ENCODE measurements at places on chromosomes 4 and X.

DNA sequence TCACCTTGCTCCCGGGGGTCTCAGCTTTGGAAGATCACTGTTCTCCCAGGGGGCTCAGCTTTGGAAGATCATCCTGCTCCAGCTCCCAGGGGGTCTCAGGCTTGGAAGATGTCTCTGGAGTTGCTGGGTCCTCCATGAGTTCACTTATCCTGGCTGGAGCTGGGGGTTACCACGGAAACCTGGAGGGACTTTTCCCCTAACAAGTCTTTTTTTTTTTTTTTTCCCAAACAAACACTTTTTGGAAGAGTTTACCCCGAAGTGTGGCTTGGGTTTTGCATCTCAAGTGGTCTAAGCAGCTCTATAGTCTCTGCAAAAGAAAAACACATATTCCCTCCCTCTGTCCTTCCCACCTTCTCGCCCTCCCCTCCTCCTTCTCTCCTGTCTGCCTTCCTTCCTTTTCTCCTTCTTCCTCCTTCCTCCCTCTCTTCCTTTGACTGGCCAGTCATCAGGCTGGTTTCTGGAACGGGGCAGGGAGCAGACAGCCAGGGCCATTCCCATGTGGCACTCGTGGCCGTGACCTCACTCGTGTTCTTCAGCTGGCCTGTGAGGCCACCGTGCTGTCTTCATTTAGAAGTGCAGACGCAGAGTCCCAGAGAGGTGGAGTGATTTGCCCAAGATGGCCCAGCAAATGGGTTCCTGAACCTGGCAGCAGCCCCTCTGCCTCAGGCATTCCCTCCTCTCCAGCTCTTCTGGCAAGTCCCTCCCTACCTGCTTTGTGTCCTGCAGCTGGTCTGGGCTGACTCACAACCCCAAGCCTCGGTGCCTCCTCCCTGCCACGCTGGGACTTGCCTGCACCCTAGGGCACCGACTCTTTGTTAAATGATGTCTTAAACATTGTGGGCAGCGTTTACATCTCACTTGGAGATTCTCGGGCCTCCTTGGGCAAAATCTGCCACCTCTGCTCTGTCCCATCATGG lies 25.9 kb upstream of the HMX1 start:
- DNase-seq = no peak

DNA sequence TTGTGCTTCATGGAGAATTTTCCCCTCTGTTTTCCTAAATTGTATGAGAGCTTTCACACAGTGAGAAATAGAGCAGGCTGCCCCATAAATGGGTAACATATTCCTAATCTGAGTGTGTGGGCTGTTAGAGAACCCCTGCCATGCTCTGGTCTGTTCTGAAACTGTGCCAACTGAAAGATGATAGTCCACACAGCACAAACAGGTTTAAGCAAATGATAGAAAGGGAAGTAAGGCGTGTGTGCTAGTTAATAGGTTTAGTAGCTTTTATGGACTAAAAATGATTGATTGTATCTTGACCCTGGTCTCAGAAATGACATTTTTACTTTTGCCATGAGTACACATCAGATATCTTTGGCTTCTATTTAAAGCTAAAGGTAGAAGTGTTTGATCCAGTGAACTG lies 106.2 kb downstream of the PRRG1 start:
- no peak for DNase-seq

DNA sequence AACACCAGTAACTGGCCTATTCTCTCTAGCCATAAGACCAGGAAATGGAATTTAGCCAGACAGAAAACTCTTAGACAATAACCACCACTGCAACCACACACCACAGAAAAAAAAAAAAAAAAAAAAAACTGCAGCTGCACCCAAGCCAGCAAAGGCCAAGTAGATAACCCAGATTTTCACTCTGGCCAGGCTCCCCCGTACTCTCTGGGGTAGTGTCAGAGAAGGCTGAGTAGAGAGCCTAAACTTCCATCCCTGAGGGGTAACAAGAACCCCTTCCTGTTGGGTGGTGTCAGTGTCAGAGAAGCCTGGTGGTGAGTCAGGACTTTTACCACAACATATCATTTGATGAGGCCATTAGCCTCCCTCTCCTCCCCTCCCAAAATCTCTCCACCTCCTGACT lies 5.6 kb upstream of the DLG3 start:
- no peak for DNase-seq

GRCh38 chr4:16253127-16253960 lies 27.1 kb upstream of the TAPT1 start:
- no peak for DNase-seq

- no peak for DNase-seq
Measured at GRCh38 chrX:130144509-130144908, 21.1 kb downstream of the AIFM1 start.

- DNase-seq = peak; percentile 48
Measured at GRCh38 chr4:186191200-186192065, at the start of gene CYP4V2. CYP4V2 (plus strand) TSS chr4:186191567; CDS start chr4:186191824, 257 bp downstream.

GRCh38 chr4:89049853-89050252 lies 7.1 kb downstream of the FAM13A start:
- no peak for DNase-seq

DNA sequence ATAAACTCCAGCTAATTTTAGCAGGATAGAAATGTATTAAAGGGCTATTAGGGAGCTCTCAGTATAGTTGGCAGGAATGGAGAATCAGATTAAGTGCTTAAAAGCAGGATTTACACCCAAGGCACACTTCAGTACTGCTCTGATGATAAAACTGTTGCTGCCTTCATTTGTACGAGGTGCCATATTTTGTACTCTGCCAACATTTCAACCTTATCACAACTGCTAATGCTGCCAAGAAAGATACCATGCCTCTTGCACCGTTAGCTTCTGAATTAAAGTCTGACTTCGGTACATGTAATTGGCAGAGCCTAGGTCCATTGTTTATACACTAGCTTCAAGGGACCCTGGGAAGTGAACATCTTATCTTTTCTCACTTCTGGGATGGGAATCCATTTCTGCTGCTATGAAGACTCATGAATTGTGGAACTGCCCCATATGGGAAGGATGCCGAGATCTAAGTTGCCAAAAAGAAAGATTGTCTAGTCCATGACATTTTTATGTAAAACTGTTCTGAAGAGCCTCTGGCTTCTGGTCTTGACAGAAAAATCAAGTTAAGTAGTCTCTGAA lies 624.0 kb upstream of the IGFBP7 start:
- no peak for DNase-seq

DNA sequence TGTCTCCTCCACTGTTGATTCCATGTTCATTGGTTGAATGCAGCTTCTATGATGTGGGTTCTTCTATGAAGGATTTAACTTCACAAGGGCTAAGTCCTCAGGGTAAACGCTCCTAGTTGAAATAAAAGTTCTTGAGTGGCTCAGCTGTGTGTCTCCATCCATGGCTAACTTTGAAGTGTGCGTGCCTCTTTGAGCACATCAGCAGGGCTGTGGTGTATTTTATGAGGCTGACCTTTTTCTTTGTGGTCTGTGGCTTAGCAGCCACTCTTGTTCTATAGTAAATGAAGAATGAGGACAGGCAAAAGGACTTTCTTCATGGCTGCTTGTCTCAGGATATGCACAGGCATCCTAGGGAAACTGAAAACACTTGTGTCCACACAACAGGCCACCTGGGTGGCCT lies 88.5 kb downstream of the KIT start:
- no peak for DNase-seq

DNA sequence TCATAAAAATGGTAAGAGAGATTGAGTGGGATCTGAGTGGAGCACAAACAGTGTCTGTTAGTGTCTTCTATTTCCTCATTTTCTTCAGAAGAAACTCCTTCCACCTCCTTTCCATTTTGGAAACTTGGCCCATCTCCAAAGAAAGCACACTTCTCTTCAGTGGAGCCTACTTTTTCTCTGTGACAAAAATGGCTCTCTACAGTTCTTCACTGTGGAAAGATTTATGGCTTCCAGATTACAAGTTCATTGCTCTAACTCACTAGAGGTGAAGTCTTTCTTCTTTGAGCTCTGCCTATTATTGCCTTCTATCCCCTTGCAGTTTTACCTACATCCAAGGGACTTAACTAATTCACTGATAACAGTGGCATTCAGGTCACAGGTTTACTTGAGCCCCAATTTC lies 325.8 kb downstream of the ANTXR2 start:
- DNase-seq = no peak

GRCh38 chr4:52984462-52984881 lies 122.4 kb downstream of the RASL11B start:
- DNase-seq = no peak

- DNase-seq = no peak
Measured at GRCh38 chrX:148610328-148610698, 109.9 kb downstream of the AFF2 start.

DNA sequence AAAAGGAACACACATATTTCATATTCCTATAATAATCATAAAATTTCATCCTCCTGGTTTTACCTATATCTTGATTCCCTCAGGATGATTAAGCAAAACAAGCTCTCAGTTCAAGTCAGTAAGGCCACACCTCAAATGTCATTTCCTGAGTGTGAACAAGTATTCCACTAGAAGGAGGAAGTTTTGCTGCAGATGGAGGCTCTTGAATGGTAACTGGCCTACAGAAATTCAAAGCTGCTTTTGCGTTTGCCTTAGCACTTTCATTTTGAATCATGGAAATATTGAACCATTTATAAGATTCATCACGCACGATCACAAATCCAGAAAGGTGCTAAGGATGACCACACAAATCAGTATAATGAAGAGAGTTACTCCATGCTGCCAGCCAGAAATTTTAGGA lies 254.4 kb upstream of the CXXC4 start:
- no peak for DNase-seq

DNA sequence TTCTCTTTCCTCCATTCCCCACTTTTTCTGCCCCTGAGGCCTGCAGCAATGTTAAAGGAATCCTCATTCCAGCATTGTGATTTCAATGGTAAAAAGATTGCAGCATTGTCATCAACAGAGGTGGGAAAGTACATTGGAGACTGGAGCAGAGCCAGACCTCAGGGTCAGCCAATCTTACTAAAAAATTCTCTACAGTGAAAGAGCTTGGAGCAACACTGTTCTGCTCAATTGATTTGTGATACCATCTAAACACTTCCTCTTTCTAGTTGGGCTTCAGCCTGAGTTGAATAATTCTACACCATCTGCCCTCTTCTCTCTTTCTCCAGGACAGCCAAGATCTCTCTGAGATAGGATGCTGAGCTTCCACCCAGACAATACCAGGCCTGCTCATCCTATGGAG lies 176.5 kb downstream of the AR start:
- no peak for DNase-seq

- no peak for DNase-seq
Measured at GRCh38 chrX:40237731-40238178, 140.0 kb upstream of the BCOR start.

- no peak for DNase-seq
Measured at GRCh38 chr4:39367166-39367565, 1.0 kb upstream of the RFC1 start.
